ENCODE measurements at places on chromosomes 3 and 15. TPM values are rescaled to one million over a fixed set of nuclear protein-coding genes. Genes with fewer than 3 reads are reported as not detected.

DNA sequence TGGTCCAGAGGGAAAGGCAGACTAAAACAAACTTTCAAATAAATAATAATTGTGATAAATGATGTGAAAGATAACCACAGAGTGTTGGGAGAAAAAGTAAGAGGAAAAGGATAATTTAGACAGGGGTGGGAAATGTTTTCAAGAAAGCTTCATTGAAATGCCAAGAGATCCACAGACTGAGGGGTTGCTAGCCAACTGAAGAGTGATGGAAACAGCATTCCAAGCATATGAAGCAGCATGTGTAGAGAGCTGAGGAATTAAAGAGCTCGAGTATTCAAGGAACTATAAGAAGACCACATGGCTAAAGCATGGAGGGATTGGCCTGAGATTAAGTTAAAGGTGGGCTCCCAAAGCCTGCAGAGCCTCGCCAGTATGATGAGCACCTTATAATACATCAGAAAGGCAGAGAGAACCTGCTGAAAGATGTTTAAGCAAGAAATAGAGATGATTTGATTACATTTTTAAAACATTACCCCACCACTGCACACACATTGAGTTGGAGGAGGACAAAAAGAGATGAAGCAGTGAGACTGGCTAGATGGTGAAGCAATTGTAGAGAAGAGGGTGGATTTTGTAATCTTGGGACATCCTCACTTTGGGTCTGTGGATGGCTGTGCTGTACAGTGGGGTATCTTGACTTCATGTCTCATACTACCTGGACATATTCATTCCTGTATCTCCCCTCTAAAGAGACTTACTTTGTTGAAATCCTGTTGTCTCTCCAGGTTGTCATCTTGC is 100.8 kb downstream of the STAC start:
- no peak for DNase-seq

DNA sequence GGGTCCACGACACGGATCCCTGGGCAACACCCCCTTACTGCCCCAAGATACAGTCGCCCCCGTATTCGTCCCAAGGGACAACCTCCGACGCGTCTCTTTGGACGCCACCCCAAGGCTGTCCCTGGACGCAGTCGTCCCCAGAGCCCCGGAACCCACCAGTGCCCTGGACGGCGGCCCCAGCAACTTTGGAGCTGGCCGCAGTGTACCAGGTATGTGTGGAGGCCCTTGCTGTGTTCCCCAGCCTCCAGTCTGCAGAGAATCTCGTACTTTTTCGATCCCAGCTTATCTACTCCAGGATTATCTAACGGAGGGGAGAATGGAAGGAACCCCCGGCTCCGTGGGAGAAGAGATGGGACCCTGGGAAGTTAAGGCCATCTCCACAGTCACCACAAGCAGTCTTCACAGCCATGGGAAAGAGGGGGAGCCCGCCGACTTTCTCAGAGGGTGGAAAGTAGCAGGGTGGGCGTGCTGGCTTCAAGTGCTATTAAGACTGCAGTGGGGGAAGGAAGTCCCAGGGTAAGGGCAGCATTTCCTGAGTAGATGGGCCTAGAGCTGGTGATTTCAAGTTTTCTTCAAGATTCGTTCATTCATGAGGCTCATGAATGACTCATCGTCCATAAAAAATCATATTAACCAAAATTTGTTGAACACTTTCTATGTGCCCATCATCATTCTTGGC is 1.1 kb downstream of the MESP2 start:
- DNase-seq: no peak

- DNase-seq: no peak
Observed at GRCh38 chr3:113221721-113222257, 10.4 kb downstream of the BOC start.

DNA sequence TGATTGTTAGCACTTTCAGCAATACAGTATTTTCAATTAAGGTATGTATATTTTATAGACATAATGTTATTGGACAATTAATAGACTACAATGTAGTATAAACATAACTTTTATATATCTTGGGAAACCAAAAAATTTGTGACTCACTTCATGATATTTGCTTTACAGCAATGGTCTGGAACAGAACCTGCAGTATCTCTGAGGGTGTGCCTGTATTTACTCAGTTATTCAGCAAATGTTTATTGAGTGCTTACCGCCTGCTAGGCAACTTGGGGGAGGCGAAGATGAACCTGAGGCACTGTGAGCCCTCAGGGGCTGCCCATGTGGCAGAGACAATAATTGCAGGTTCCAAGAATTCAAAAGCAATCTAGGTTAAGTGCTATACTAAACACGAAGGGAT is 144.8 kb downstream of the GABRB3 start:
- DNase-seq: no peak

GRCh38 chr3:52446042-52446441 is 1.1 kb upstream of the SEMA3G start:
- no peak for DNase-seq

- DNase-seq: no peak
Observed at GRCh38 chr15:72281713-72282112, 9.4 kb upstream of the PARP6 start.

- DNase-seq: no peak
Observed at GRCh38 chr15:75034615-75035014, 11.2 kb downstream of the PPCDC start.

- no peak for DNase-seq
Observed at GRCh38 chr3:189369636-189370035, 197.9 kb downstream of the TPRG1 start.

DNA sequence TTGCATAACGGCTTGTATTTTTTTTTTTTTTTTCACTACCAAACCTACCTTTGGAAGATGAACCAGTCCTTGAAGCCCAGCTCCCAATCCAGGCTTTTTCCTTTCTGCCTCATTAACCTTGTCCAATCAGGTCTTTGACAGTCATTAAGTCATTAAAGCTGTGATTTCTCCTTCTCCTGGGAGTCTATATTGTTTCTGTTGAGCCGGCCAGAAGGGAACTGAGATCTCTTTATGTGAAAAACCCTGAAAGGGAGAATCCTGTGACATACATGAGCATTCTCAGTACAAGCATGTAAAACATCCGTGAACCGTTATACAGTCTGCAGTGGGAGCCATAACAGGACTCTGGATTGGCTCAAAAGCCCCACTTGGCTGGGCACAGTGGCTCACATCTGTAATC is 40.0 kb downstream of the ZNF589 start:
- DNase-seq: no peak

DNA sequence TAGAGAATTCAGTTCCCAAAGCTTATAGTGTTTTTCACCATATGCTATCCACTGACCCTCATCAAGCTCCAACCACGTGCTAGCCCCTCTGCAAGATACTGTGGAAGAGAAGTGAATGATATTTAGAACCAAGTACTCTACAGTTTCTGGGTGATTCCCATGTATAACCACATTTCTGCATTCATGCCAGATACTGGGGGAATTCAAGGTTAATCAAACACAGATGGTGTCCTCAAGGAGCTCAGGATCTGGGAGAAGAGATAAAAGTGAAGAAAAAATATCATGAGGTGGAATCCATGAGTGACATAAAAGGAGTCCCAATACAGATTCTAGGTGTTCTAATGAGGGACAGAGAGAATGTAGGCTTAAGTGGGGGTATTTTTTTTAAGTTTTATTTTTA is 195.8 kb downstream of the FHIT start:
- no peak for DNase-seq

GRCh38 chr15:95709959-95710695 is 620.4 kb upstream of the NR2F2 start:
- no peak for DNase-seq

GRCh38 chr3:97689111-97689510 is 75.4 kb upstream of the ARL6 start:
- DNase-seq: no peak

DNA sequence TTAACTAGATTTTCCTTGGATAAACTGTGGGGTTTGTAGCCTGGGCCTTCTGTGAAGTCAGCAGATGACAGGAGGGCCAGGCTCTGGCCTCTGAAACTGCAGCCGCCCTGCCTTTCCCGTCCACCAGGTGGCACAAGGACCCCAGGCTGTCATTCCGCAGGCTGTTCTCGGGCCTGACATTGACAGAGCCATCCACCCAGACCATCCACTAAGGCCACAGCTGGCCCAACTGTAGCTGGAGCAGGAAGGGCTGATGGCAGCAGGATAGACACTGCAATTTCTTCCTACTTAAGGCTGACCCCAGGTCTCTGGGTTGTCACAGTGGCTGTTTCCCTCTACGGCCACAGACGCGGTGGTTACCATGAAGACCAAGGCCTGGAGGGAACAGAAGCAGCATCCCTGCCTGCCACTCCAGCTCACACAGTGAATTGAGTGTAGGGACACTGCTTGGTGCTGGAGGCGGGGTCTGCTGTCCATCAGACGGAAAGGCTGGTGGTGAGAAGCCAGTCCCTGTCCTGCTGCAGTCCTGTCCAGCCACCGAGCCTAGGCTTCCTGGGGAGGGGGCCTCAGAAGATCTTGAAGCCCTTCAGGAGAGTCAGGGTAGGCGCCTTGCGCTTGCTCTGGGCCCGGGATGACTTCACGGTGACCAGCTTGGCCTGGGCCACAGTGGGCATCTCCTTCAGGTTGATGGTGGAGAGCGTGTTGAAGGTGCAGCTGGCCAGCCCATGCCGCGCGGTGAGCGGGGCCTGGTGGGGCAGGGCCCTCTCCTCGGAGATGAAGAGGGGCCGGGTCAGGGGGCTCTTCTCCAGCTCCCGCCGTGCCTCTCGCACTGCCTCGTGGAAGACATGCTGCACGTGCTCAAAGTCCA is 9.4 kb downstream of the SLC51B start:
- peak; percentile 71 for DNase-seq

Gene MEX3B
- 0.84 TPM for total RNA-seq

Gene MOBP
- not detected for total RNA-seq

Gene CCR1
- not detected for total RNA-seq

Gene CKMT1B
- total RNA-seq: 1.0 TPM

Gene SNTN
- not detected for total RNA-seq

Data from activated naive CD4-positive, alpha-beta T cell treated with anti-CD3 and anti-CD28 coated beads for 36 hours (primary cell).